ENCODE measurements at places on chromosomes 3 and 15.
A peak's percentile ranks its signal among the peaks of the same experiment; 100 is the strongest.

- no peak for DNase-seq
Observed at GRCh38 chr3:109125902-109126301, 8.0 kb upstream of the MORC1 start.

GRCh38 chr15:49747340-49747739 lies 126.5 kb downstream of the DTWD1 start:
- no peak for DNase-seq

GRCh38 chr3:117019082-117019713 lies 309.6 kb downstream of the TUSC7 start:
- peak; percentile 59 for DNase-seq

- DNase-seq: no peak
Observed at GRCh38 chr3:111737047-111737705, 121.9 kb upstream of the PHLDB2 start.

GRCh38 chr3:64728994-64729393 lies 41.2 kb upstream of the ADAMTS9 start:
- no peak for DNase-seq

DNA sequence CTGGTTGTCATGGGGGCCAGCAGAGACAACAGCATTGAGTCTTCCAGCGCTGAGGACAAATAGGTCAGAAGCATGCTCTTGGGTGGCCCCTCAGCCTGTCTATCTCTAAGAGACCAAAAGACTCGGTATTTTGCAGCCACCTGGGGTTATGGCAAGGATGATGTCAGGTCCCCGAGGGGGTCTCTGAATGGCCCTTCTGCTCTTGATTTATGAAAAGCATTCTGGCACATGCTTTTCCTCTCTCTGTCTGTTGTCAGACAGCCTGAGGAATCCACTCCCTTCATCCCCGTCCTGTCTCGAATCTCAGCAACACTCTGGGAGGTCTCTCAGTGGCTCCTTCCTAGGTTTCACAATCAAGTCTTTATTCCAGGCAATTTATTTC lies 156.6 kb upstream of the RGMA start:
- DNase-seq: no peak

- no peak for DNase-seq
Observed at GRCh38 chr15:70466305-70466704, 297.1 kb downstream of the UACA start.

DNA sequence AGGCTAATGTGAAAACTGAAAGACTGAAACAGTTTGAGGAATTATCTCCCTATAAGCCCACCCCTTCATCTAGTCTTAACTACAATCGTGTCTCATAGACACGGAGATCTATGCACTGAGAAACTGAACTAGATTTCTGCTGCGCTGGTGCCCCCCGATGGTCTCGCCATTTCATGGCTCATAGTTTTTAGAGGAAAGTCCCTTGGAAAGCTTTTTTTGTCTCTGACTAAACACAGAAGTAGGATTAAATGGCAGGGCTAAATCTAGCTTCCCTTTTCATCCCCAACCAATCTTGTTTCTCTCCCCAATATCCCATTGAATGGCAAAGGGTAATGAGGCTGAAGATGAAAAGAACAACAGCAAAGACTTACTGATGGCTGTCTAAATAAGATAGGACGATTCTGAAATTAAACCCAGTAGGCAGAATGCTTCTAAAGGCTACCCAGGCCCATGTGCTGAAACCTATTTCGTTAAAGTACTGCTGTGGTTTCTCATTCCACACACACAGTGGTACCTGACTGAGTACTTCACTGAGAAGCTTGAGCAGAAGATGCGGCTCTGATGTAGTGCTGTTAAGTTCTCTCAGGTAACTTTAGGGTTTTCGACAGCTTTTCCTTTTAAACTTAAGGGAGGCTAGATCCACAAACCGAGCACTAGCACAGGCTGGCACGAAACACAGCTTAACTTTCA lies 142.7 kb downstream of the GADL1 start:
- peak; percentile 22 for DNase-seq

- no peak for DNase-seq
Observed at GRCh38 chr15:69782139-69782658, 315.5 kb downstream of the TLE3 start.

- no peak for DNase-seq
Observed at GRCh38 chr3:184718431-184718830, 6.6 kb upstream of the MAGEF1 start.

GRCh38 chr3:72311425-72311824 lies 526.5 kb upstream of the PROK2 start:
- no peak for DNase-seq

- peak; percentile 52 for DNase-seq
Observed at GRCh38 chr3:188937389-188937788, 234.4 kb upstream of the TPRG1 start.

- DNase-seq: no peak
Observed at GRCh38 chr15:39942753-39943150, 8.8 kb downstream of the EIF2AK4 start.

DNA sequence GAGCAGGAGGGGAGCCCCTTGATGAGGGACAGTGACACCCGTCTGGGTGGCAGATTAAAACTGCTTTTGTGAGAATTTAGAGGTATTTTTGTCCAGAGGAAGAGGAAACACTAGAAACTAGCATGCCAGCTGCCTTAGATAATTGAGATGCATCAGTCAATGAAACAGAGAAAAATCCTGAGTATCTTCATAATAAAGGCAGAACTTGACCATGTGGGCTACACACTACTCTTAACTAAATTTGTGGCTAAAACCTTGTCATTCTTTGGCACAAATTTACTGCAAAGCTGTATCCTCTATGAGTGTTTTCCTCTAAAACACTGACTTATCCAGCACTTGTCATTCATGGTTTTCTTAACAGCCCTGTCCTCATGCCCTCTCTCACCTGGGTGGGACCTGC lies 259.7 kb upstream of the TPM1 start:
- no peak for DNase-seq

- no peak for DNase-seq
Observed at GRCh38 chr3:29854821-29855220, 574.0 kb downstream of the RBMS3 start.

- DNase-seq: no peak
Observed at GRCh38 chr3:142981108-142981507, 17.6 kb upstream of the PAQR9 start.

DNA sequence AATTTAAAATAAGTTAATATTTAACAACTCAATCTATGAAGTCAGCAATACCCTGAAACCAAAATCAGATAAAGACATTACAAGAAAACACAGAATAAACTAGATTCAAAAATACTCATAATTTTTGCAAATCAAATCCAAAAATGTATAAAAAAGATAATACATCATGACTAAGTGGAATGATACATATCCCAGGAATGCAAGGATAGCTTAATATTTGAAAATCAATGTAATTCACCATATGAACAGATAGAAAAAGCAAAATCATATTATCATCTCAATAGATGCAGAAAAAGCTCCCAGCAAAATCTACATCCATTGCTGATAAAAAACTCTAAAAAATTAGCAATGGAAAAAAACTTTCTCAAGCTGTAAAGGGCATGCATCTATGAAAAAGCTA lies 70.5 kb downstream of the SETMAR start:
- no peak for DNase-seq

DNA sequence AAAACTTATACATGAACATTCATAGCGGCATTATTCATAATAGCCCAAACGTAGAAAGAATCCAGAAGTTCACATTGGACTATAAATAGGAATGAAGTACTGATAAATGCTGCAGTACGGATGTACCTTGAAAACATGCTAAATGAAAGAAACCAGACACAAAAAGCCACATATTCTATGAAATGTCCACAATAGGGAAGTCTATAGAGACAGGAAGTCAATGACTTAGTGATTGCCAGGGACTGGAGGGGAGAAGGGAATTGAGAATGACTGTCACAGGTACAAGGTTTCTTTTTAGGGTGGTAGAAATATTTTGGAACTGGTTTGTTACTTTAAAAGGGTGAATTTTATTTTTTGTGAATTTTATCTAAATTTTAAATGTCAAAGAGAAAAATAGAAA lies 71.4 kb upstream of the SKOR1 start:
- DNase-seq: no peak

GRCh38 chr3:43582866-43583265 lies 38.9 kb downstream of the ANO10 start:
- no peak for DNase-seq

DNA sequence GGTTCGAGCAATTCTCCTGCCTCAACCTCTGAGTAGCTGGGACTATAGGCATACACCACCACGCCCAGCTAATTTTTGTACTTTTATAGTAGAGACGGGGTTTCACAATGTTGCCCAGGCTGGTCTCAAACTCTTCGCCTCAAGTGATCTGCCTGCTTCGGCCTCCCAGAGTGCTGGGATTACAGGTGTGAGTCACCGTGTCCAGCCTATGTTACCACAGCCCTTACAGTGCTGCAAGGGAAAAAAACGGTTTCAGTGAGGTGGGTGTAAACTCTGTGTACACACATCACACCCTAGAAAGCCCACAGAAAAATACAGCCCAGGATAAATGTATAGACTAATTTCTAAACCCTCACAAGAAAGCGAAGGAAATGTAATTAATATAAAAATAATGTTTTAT lies 103.5 kb upstream of the AKAP13 start:
- no peak for DNase-seq

DNA sequence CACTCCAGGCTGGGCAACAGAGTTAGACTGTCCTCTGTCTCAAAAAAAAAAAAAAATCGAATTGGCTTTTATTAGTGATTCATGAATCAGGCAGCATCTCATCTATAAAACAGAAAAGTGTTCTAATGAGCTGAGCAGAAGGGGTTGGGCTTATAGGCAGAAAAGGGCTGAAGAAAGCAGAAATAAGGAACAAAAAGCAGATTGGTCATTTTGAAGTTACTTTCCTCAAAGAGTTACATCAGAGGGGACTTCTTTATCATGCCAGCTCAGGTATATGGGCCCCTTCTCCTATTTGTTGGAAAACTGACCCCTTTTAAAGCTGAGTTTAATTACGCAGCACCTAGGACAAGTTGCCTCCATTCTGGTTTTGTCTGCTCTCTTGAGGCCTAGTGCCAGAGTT lies 722 bp upstream of the POGLUT1 start:
- no peak for DNase-seq

DNA sequence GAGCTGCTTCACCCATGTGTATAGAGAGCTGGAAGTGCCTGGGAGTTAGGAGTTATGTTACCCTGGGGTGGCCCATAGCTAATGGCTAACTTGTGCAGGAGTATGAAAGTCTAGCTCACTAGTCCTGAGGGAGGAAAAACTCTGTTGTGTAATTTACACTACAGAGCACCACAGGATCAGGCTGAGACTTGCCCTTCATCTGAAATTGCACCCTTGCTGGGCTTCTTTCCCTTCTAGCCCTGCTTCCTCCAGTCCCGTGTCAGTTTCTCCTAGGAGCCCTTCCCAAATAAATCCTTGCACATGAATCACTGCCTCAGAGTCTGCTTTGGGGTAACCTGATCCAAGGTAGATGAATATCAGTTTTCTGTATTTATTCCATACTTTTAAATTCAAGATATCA lies 40.0 kb downstream of the CTXND1 start:
- no peak for DNase-seq

DNA sequence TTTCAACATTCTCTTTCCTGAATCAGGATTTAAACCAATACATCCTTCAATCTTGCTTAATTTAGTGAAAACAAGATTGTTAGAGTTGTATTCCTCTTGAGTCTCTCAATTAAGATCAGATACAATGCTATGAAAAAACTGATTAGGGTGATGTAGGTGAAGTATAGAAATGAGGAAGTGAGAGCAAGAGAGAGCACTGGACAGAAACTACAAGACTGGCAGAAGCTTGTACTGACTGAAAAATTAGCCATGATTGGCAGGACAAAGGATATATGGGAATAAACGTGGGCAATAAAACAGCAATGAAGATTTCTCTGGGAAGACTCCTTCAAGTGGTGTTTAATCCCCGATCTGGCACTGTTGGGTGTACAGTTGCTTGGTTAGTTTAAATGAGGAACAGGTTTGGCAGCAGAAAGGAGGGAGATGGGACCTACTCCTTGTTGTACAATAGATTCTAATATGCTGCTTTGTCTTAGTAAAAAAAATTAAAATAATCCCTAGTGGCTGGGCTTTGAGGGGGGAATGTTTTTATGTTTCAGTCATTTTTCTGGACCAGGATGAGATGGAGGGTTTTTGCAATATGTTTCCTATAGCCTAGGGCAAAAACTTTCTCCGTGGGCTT lies 252.7 kb downstream of the SLC9A9 start:
- no peak for DNase-seq

GRCh38 chr15:47586653-47587224 lies 130.6 kb upstream of the SEMA6D start:
- DNase-seq: no peak

DNA sequence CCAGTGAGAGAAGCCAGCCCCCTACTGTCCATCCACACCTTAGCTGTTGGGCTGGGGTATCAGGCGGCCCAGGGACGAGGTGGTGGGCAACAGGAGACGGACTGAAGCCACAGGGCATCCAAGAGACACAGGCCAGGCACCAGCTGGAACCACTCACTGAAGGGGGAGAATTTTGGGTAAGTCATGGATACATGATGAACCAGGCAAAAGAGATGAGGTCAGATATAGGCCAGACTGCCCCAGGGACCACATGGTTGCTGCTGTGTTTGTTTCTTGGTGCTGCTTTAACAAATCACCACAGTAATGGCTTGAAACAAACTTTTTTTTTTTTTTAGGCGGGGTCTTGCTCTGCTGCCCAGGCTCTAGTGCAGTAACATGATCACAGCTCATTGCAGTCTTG lies 66.4 kb downstream of the SEMA5B start:
- no peak for DNase-seq

GRCh38 chr3:42081838-42082473 lies 9.2 kb upstream of the TRAK1 start:
- DNase-seq: no peak

GRCh38 chr3:181913254-181913653 lies 201.5 kb downstream of the SOX2 start:
- DNase-seq: no peak

DNA sequence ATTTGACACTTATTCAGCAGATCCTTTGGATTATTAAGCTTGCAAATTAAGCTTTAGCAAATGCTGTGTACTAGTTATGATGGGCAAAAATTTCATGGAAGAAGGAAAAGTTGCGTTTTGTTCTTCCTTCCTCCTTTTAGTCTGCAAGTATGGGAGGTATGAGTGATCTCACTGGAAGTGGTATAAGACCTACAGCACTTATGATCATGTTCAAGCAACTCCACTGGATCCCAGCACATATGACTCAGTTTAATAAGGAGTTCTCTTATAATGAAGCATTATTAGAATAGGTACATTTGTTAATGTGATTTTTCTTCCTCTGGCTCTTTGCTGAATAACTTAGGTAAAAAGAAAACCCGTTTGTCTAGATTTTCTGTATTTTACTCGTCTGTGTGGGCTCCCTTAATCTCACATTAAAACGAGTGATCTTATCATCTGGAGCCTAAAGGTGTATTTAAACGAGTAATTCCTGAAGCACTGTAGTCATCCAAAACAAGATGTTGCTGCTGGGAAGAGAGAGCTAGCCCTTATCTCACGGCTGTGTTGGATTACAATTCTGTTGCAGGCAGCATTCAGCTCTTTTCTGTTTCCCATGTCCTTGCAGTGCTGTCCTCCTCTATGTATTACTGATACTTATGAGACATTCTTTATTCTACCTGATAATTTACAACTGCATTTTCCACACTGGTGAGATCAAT lies 264.9 kb downstream of the GBE1 start:
- no peak for DNase-seq

GRCh38 chr3:63986146-63986545 lies 37.1 kb downstream of the PSMD6 start:
- DNase-seq: no peak

- DNase-seq: no peak
Observed at GRCh38 chr15:39283531-39283930, 297.3 kb upstream of the THBS1 start.

All from NT2/D1 (cell line).